ENCODE measurements at places on chromosomes 6 and 20.

- DNase-seq: no peak
Observed at GRCh38 chr6:22647719-22648118, 78.4 kb downstream of the HDGFL1 start.

DNA sequence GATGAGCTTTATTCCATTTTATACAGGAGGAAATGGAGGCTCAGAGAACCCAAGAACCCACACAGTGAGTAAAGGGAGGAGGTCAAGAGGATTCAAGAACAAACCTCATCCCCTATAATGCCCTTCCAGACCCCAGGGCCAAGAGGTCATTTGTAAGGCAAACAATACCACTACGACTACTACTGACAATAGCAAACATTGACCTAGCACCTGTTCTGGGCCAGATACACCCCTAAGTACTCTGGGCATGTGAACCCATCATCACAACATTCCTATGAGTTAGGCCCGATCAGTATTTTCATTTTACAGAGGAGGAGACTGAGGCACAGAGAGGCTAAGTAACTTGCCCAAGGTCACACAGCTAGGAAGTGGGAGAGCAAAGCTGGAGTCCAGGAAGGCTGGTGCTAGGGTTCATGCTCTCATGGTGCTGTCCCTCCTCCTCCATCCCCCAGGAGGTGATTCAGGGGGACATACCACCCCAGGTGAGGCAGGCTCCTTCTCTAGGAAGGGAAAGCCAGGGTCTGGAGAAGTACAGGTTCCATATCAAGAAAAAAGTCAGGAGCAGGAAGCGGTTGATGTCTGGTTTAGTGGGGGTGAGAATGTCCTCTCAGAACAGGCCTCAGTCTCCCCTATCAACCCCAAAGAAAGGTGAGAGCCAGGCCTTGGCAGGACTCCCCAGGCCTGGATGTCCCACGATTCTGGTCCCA is 13.7 kb downstream of the SLC13A3 start:
- no peak for DNase-seq

DNA sequence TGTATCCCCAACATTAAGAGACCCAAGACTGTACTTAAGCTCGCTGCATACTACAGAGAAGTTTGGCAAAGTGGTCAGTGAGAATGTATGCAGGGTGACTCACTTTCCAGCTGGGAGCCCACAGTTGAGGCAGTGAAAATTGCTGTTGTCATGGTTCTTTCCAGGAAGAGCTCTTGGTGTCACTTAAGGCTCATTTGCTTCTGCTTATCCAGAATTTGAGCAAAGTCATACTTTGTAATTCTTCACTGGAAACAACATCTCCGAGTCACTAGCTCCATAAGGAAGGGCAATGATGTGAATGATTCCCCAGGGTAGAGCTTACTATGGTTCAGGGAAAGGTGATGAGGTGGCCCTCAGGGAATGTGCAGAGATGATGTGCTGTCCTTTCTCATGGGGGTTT is 65.4 kb upstream of the FBXL4 start:
- DNase-seq: no peak

DNA sequence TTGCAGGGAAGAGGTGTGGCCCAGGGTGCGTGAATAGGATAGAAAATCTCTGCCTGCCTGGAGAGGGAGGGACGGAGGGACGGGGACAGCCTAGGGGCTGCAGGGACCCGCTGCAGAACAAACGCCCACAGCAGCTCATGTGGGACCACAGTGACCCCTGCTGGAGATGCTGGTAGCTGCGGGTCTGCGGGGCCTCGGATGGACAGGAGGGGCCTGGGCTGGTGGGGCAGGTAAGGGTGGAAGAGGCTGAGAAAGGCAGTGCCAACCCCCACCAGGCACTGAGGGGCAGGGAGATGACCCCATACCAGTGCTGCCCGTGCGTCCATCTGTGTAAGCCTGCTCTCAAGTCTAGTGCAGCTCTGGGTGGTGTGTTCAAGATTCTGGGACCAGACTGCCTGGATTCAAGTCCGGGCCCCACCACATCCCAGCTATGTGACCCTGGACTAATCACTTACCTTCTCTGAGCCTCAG is 39.4 kb downstream of the KIAA1755 start:
- DNase-seq: peak; percentile 55

- no peak for DNase-seq
Observed at GRCh38 chr6:8402546-8402945, 32.8 kb downstream of the SLC35B3 start.

GRCh38 chr6:160039441-160039840 is 70.6 kb downstream of the IGF2R start:
- no peak for DNase-seq

- DNase-seq: no peak
Observed at GRCh38 chr6:67683960-67684359, 951.1 kb upstream of the ADGRB3 start.

DNA sequence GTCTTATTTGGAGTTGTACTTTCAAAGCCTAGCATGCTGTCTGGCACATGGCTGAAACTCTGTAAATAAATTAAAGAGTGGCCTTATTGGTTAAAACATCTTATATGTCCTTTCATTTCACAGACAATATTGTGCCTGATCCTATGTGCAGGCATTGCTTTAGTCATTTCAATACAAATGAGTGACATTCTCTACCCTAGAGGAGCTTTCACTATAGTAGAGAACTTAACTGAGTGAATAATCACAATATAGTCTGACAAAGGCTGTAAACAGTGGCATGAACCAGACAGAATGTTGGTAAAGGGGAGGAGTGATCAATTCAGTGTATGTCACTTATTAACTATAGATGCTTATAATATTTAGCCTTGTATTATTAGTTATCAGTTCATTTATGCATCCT is 481.8 kb downstream of the TFAP2B start:
- no peak for DNase-seq
